ENCODE measurements at places on chromosomes 11 and 22.
A peak's percentile ranks its signal among the peaks of the same experiment; 100 is the strongest.

DNA sequence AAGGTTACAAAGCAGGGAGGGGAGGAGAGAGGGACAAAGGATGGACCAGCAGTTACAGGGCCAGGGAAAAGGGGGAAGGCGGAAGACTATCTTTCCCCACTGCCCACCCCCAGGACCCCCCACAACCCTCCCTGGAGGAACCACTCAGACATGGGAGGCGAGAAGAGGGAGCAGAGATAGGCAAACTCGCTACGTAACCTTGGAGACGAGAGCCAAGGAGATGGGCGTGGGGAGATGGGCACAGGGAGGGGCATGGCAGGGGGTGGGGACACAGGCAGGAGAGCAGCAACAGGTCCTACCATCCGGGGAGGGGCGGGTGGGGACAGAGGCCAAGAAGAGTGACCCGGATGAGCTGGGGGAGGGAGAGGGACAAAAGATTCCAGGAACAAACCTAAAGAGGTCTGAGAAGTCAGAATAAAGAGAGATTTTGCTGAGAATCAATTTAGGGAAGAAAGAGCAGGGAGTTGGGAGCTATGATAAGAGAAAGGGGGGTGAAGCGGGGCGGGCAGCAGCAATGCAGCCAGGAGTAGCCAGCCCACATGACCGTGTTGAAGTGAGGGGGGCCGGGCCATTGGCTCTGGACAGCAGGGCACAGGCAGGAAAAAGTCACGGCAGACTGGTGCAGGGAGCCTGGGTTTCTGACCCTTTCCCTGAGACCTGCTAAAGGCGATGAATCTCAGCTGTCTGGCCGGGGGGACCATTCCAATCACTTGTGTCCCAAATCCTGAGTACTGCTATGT, 128.4 kb downstream of the BUD13 start:
- ATAC-seq: no peak

GRCh38 chr11:134999590-134999989, 587.5 kb upstream of the B3GAT1 start:
- no peak for ATAC-seq

DNA sequence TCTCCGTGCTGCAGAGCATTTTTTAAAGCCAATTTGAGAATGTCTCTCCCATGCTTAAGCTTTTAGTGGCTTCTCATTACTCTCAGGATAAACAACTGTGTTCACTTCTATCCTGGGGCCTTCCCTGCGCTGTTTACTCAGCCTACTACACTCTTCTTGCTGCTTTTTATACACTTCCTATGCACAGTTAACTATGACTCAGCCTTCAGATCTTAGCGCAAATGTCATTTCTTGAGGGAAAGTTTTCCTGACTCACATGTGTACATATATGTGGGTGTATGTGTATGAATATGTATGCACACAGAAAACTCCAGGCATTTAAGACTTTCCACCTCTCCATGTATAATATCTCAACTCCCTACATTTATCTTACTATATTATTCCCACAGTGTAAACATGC, 9.8 kb downstream of the THAP12 start:
- peak; percentile 99 for ATAC-seq

DNA sequence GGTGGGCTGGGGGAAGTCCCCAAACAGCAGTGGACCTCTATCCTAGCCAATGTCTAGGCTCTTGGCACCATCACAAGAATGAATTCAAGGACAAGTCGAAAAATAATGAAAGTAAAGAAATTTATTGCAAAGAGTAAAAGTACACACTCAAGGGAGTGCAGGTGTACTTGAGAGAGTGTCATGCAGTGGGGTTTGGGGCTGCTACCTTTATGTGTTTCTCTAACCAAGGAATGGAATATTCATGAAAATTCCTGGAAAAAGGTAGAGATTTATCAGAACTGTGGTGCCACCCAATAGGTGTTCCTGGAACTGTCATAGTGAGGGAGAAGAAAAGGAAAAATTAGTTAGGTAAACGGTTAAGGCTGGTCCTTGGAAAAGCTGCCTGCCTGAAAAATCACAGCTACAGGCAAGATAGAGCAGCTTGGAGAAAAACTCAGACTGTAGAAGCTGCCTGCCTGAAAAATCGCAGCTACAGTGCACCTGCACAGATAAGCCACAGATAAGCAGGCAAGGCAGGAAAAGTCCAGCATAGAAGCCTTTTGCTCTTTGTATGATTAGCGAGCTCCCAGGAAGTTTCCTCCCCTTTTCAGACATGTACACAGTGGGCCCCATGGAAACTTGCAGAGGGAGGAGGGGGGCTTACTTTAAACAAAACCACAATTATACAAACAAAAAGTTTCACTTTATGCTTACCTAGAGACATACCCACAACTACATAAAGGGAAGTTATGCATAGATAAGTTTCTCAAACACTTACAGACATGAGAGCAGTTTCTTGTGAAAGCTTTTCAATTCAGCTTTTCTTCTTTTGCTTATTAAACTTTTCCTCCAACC, 71.4 kb upstream of the B3GNT6 start:
- no peak for ATAC-seq

- ATAC-seq: peak; percentile 9
These were observed 728 bp downstream of the TBC1D22A start for GRCh38 chr22:46763051-46763705.

Data from activated CD4-positive, CD25-positive, alpha-beta regulatory T cell treated with anti-CD3 and anti-CD28 coated beads, Interleukin-2, amount 50 U/mL, for 24 hours (primary cell).